ENCODE measurements at places on chromosomes 6 and 20.
A peak's percentile ranks its signal among the peaks of the same experiment; 100 is the strongest.

GRCh38 chr6:124769811-124770544, 192.3 kb upstream of the RNF217 start:
- DNase-seq, result no peak

- no peak for DNase-seq
Measured at GRCh38 chr6:86723729-86724128, 213.6 kb upstream of the HTR1E start.

GRCh38 chr6:126805861-126806260, 312.6 kb upstream of the RSPO3 start:
- no peak for DNase-seq

- DNase-seq, result no peak
Measured at GRCh38 chr6:4670290-4670689, 105.9 kb upstream of the CDYL start.

GRCh38 chr6:123640567-123641187, 3.9 kb upstream of the TRDN start:
- no peak for DNase-seq

DNA sequence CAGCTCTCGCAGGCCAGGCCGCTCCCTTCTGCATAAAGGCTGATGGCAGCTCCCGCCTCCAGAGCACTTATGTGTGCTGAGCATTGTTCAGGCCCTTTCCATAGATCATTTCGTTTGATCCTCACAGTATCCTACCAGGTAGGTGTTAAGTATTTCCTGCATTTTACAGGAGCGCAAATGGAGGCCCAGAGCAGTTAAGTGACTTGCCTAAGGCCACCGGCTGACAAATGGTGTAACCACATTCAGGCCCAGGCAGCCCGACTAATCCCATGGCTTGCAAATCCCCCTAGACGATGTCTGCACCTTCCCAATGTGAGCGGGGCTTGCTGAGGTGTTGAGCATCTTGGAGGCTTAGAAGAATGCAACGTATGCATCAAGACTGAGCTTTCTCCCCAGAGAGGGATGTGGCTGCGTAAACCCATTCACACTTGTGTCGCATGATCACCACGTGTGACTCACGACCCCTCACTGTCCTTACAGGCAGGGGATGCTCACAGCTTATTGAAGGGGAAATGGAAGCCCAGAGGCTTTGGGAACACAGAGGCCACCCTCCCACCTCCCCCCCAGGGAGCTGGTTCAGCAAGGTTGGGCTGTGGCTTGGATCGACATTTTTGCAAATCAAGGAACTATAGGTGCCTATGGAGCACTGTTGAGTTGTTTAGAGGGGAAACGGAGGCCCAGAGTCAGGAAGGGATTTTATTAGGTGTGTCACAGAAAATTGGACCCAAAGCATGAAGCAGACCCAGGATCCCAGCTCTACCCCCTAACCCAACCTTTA, 7.0 kb downstream of the BPIFB2 start:
- DNase-seq, result no peak

DNA sequence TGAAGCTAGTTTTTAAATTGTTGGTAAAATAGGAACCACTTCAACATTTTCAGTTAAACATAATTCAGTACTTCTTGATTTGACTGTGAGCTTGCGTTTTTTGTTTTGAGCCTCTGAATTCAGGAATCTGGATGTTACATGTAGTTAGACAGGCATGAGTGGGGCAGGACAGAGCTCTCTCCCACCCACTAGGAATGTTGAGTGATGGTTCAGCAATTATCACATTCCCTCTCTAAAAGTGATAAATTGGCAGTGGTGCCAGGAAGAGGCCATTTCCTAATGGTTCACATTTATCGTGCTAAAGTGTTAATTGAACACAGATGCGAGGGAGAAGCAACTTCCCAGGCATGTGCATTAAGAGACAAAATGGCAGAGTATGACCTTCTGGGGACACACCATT, 465.5 kb upstream of the HTR1E start:
- no peak for DNase-seq

DNA sequence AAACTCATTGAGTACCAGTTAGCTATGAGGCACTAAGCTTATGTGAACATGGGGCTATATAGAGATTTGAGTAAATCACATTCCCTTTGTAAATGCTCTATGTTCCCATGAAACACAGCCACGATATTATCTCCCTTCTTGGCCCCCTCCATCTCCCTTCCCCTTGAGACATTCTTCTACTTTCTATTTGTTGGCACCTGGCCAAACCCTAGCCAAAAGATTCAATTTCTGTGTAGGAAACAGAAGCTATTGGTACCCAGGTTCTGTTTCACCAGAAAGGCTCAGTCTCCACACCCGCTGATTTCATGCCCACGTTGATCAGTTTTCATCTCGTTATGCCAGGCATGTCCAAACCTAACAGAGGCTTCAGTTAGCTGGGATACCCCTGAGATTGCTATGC, 145.5 kb upstream of the LAMP5 start:
- no peak for DNase-seq

GRCh38 chr6:75590370-75590769, 11.3 kb upstream of the SENP6 start:
- no peak for DNase-seq

GRCh38 chr6:29924287-29924686, 18.0 kb upstream of the HLA-A start:
- no peak for DNase-seq

- DNase-seq, result no peak
Measured at GRCh38 chr6:114342086-114342825, 567 bp downstream of the HS3ST5 start.

- DNase-seq, result no peak
Measured at GRCh38 chr20:40650707-40651106, 38.3 kb downstream of the MAFB start.

DNA sequence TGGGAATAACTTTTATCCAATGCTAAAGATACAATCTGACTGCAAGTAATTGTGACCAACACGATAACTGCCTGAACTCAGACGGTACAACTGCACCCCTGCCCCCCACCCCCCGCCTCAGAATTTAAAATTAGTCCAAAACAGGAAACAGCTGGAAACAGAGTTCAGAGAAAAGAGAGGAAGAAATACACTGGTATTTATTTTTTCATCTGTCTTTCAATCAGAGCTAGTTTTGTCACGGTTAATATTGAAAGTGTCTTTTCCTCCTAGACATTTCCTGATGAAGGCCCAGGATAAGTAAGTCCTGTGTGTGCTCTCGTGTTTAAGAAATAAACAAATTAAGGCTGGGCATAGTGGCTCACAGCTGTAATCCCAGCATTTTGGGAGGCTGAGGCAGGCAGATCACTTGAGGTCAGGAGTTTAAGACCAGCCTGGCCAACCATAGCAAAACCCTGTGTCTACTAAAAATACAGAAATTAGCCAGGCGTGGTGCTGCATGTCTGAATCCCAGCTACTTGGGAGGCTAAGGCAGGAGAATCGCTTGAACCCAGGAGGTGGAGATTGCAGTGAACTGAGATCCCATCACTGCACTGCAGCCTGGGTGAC, 21.5 kb downstream of the ACSS1 start:
- DNase-seq, result no peak

- DNase-seq, result no peak
Measured at GRCh38 chr20:48912065-48912464, 9.4 kb upstream of the ARFGEF2 start.

DNA sequence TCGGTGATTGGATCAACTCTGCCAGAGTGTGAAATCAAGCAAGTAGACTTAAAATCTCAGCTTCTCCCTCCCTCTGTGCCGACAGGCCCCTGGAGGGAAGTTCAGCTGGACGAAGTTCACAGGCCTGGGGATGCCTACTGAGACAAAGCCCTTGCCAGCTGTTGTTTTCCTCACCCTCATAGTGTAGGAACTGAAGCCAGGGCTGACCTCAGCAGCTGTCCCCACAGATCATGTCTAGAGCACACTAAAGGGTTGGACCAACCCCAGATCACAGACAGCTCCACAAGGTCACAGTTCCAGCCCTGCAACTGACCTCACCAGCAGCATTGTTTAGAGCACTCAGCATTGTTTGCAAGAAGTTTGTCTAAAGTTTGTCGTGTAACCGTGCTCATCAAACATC, 261.9 kb upstream of the ECI2 start:
- no peak for DNase-seq

GRCh38 chr6:20664250-20664649, 130.0 kb downstream of the CDKAL1 start:
- no peak for DNase-seq

DNA sequence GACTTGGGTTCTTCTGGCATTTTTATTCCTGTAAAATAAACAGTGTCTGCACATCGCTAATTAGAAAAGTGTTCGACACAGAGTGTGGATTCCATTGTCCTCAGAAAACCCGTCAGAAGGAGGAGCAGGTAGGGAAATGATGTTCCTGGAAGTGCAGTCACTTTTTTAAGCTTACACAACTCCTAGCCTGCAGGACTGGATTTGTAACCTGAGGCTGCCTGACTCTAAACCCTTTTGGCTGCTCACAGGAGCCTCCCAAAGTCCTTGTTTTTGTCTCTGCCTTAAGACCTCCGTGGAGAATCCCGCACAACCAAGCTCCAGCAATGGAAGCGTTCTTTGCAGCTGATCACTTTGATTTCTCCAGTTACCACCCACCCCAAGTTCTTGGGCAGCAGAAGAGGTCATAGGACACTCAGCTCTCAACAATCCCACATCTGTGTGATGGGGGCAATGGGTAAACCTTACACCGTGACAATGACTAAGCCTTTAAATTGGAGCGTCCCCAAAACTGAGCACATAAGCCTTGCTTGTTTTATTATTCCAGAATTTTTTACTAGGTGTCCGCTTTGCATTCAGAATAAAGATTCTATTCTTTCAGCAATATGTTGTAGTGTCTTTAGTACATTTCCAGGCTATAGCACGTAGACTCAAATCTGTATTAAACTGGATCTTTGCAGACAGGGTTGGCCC, 227.9 kb downstream of the TBXT start:
- no peak for DNase-seq

GRCh38 chr20:25623225-25623735, 534 bp downstream of the NANP start:
- DNase-seq, result peak; percentile 40

DNA sequence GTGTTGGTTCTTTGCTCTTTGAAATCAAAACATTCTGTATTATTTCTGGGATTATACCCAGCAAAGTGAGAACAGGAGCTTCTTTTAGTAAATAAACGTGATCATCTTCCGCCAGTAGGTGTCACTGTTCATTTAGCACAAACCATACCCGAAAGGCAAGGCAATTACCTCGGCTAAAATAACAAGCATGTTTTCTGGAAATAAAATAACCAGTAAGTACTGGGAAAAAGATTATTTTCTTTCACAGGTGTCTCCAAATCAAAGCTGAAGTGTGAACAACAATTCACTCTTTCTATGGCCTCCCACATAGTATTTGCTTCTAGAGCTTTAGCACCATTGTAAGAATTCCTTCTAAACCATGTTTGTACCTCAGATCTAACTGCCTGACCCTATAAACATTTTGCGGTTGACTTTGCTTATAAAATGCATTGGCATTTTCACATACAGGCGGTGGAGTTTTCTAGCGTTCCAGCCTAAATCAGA, 144.6 kb upstream of the AGPAT4 start:
- peak; percentile 58 for DNase-seq

- no peak for DNase-seq
Measured at GRCh38 chr6:155380666-155381332, 66.5 kb upstream of the TFB1M start.

DNA sequence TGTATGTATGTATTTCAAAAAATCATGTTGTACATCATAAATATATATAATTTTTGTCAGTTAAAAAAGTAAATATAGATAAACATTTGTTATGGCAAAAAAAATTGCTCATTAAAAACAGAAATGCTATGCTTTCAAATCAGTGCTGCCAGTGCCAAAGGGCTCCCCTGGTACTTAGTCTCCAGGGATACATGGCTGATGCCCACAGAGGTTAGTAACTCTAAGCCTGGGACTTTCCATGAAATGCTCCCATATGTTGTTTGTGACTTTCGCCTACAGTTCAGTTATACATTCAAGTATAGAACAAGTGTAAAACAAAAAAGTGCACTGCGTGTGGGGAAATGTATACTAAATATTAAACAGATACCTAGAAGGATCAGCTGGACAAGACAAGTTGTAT, 104.0 kb downstream of the TENT5A start:
- no peak for DNase-seq

- no peak for DNase-seq
Measured at GRCh38 chr6:39847221-39847620, 55.0 kb downstream of the DAAM2 start.

- DNase-seq, result no peak
Measured at GRCh38 chr20:40196846-40197436, 492.1 kb downstream of the MAFB start.

DNA sequence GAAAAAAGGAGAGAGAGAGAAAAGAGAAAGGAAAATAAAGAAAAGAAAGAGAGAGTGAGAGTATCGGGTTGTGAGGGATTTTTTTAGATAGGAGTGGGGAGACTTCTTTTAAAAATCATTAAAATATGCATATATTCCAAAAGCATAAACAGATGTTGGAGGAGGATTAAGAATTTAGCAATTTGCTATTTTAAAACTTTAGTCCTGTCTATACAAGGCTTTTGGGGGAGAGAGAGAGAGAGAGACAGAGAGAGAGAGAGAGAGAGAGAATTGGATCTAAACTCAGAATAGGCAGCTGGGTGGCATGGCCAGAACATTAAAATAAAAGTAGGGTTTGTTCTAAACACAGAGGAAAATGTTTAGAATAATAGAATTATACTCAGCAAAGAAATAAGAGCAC, 72.1 kb downstream of the SOD2 start:
- no peak for DNase-seq

DNA sequence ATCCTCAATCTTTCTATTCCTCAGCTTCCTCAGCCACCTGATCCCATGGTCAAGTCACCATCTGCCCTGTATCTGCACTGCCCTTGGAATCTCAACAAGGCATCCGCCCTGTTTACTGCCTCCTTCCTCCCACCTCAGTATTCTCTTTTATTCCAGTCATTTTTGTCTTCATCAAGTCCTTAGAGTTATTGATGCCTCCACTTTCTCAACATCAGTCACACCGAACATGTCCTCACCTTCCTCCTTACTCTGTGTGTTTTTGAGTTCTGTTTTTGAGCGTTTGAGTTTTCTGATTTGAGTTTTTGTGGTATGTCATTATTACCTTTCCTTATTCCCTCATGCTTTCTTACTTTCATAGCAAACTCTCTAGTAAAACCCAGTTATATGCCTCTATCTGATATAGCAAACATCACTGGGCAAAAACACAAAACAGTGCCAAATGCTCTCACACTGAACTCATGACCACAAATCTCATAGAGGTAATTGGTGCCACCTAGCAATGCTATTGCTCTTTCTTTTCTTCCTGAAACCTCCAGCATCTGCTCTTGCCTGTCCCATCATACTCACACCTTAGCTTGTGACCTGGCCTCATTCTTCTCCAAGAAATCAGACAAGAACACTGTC, 11.8 kb upstream of the GNRH2 start:
- DNase-seq, result no peak

GRCh38 chr20:63503524-63503923, 4.6 kb upstream of the EEF1A2 start:
- DNase-seq, result no peak

DNA sequence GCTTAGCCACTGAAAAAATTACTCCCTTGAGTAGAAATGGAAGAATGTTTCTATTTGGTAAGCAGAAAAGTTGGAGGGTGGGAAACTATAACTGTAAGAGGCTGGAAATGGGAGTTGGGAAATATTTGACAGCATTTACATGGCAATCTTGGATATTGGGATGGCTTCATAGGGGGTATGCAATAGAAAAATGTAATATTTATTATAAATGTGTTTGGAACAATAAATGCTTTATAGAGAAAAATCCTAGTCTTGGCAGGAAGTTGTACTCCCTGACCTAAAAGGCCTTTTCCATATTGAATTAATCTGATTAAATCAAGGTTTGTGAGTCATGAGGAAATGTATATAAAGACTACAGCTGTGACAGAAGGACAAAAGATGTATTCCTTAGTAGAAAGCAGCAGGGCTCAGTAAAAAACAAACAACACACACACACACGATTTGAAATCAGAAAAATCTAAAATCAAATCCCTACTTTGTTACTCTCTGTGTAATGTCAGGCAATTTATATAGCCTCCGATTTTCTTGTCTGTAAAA, 272.3 kb downstream of the CD109 start:
- no peak for DNase-seq

Measured in activated CD4-positive, alpha-beta T cell treated with anti-CD3 and anti-CD28 coated beads, Interleukin-2, amount 10 ng/mL, durations not matched to agents 7 days and 5 days (primary cell).